ENCODE measurements at places on chromosomes 2 and 18.
A peak's percentile ranks its signal among the peaks of the same experiment; 100 is the strongest.

DNA sequence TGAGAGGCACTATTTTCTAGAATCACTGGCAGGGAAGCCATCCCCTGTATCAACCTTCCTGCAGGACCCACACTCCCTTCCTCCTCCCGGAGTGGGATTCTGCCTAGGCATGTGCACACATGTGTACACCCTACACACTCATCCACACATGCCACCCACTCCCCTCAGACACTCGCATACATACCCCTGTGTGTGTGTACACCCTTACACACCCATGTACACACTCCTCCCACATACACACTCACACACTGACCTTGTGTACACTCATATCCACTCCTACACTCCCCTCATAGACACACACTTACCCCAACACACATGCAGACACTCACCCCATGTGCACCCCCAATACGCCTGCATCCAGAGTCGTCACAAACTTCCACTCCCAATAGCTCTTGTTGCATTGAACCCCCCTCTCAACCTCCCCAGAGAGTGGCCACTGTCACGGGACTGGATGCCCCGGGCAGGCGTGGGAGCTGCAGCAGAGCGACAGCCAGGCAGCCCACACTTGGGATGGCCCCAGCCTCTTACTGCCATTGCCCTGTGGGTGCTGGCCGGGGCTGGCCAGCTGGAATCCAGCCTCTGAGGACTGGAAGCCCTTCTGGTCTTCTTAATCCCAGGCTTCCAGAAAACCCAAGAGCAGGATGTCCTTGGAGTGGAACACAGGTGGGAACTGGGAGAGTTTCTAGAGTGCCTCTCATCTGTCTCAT, 251.0 kb downstream of the LOXHD1 start:
- no peak for DNase-seq

- no peak for DNase-seq
Observed at GRCh38 chr2:126643972-126644371, 12.0 kb upstream of the GYPC start.

DNA sequence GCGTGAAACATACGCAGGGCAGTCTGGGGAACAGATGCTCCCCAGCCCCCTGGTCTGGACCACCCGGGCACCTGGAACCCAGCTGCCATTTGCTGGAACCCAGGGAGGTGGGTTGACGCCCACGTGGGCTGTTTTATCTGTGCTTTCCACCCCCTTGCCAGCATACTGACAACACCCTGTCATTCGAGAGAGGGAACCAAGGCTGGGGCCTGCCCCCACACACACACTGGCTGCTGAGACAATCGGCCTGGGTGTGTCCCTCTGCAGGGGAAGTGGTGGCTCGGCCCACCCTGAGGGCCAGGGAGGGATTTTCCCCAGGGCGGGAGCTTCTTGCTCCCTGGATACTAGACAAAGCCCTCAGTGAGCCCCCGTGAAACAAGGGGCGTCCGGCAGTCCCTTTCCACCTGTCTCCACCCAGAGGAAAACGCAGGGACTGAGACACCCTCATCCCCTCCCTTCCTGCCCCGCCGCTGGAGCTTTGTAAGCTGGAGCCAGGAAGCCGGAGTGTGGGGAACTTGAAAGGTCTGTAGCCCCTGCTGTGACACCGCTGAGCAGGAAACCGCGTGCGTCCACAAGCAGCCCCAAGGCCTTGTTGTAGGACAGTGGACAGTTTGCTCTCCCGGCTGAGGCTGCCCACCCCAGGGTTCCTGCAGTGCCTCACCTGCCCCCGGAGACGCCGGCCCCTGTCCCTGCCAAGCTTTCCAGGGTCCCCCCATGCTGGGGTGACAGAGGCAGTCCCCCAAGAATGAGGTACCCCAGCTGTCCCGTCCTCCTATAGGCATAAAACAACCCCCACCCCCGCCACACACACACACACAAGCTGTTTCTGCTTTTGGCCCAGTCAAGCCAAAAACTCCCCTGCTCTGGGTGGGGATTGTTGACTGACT, 14.1 kb upstream of the KLF11 start:
- peak; percentile 42 for DNase-seq

DNA sequence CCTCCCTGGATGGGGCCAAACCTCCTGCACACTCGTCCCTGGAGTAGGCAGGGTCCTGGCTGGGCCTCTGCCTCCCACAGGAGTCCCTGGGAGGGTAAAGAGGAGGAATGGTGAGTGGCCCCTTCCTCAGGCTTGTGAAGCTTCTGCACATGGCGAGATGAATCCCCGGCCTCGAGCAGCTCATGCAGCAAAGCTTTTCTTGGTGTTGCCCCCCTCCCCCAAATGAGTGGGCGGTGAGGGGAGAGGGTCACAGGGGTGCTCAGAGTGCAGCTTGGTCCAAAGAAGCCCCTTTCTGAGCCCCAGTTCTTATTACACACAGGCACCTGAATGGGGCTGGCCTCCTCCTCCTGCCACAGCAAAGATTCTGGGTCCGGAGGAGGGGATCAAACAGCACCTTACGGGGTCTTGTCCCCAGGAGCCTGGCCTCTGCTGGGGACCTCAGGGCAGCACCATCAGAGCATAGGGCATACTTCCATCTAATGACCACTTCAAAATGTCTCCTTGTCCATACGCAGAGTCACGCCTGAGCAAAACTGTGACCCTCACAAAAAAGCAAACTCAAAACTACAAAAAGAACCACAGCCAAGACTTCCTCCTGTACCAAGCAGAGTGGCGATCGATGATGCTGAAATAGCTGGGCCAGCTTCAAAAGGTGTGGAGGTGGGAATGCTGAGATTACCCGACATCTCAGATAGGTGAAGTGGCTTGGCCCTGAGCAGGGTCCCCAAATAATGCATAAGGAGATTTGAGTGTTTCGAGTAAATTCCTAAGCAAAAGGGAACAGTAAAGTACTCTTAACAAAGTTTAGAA, 148.4 kb upstream of the TWIST2 start:
- DNase-seq, result no peak

DNA sequence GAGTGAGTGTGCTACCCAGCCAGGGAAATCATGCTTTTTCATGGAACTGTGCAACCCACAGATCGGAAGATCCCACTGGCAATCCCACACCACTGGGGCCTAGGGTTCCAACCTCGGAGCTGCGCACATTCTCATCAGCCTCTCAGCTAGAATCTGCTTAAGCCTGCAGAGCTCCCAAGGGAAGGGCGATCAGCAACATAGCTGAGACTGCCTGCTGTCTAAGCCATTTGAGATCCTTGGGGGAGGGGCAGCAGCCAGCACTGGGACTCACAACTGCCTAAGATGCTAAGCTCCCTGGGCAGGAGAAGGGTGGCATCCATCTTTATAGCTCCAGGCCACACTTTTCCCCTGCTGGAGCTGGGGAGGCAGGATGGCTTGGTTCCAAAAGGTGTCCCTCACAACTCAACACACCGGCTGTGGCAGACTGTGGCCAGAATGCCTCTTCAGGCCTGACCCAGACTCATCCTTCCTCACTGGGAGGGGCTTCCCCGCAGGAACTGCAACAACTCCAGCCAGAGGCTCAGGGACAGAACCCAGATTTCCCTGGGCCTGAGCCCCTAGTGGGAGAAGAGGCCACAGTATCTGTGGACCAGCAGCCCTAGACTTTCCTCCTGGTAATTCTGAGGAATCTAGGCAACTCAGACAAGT, 1133.3 kb upstream of the PIK3C3 start:
- no peak for DNase-seq

GRCh38 chr2:174858745-174859144, 94.5 kb upstream of the CHRNA1 start:
- no peak for DNase-seq

GRCh38 chr18:60893355-60894097, 439.7 kb upstream of the CDH20 start:
- DNase-seq, result no peak

- no peak for DNase-seq
Observed at GRCh38 chr18:41501848-41502247, 453.2 kb upstream of the PIK3C3 start.

- no peak for DNase-seq
Observed at GRCh38 chr18:22448238-22448637, 30.5 kb upstream of the CTAGE1 start.

GRCh38 chr2:109129921-109130722, 1.1 kb downstream of the SH3RF3 start:
- DNase-seq, result no peak

DNA sequence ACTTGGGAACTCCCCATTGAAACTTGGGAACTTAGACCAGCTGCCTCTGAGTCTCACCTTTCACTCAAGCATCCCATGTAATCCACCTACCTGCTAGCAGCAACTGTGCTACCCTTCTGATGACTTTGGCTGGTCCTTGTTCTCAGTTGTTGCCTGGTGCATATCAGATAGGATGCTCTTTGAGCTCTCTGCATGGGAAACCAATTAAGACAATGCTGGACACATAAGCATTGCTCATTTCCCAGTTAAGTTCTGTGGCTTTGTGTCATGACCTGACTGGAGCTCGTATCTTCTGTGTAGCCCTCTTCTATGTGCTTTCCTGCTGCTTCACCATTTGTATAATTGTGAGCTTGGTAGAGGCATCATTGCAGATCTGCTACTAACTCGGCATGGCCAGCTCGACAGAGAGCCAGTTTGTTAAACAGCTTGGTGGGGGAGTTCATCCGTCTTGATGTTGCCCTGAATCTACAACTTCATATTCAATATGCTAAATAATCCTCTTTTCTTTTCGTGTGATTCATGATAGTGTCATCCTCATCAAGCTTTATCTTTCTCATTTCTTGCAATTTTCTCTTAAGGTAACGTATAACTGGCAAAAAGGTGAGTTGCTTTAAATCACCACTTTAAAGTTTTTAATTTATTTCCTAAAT, 447.5 kb upstream of the SLC14A2 start:
- no peak for DNase-seq

- DNase-seq, result no peak
Observed at GRCh38 chr2:237178396-237178795, 92.7 kb downstream of the COPS8 start.
